ENCODE measurements at places on chromosomes 3 and 15.

GRCh38 chr3:119703820-119704531, 1.2 kb downstream of the CFAP91 start:
- no peak for DNase-seq

DNA sequence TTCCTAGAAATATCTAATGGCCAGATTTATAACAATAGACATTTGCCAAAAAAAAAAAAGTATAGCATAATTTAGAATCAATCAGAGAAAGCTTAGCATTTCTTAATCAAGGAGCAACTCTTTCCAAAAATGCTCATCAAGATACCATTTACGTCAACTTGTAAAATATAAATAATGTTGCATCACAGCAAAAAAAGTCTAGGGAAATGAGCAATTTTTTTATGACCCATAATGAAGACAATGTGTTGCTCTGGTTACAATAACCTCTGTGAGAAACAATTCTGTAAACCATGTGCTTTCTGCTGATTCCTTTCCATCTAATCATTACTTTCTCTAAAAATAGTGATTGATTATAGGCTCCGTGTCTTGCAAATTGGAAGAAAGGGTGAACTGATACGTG, 36.3 kb downstream of the KBTBD8 start:
- no peak for DNase-seq

DNA sequence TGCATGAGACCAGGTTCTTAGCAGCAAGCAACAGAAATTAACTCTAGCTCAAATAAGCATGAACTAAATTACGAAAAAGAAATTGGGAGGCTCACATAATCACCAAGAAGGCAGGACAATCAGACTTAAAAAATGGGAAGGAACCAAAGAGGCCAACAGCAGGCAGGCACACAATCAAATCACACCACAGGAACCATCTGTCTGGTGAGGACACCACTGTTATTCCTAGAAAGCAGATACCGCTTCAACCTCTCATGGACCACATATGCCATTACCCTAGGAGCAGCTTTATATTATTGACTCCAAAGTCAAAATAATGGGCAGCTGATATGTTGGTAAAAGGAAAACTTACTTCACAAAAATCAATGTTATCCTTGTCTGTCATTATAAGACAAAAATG, 51.6 kb downstream of the SUCLG2 start:
- DNase-seq = no peak

- DNase-seq = no peak
Measured at GRCh38 chr3:54960701-54961100, 32.8 kb upstream of the LRTM1 start.

DNA sequence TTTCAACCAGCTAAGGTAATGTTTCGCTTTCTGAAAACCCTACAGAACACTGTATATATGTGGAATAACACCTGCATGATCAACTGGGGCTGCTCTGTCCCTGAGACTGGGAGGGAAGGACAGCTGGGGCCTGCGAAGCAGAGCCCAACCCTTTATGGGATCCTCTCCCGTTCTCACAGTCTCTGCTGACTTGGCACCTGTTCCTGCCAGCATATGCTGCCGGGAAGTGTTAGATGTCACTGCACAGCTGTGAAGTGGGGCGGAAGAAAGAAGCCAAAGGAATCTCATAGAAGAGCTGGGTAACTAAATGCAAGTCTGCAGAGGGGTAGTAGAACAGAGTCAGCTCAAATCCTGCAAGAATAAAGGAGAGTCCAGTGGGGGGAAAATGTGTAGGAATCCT, 29.6 kb downstream of the LRRC3B start:
- no peak for DNase-seq

All from stimulated activated CD4-positive, alpha-beta T cell treated with anti-CD3 and anti-CD28 coated beads, Interleukin-1b, Interleukin-23, amount 100 ng/mL, for 24 hours (primary cell).